Hepatic stellate cell (primary cell): ENCODE measurements at places on chromosomes 6 and 20.
A peak's percentile ranks its signal among the peaks of the same experiment; 100 is the strongest.

- no peak for DNase-seq
Measured at GRCh38 chr6:139161817-139162284, 27.0 kb downstream of the HECA start.

GRCh38 chr6:16146028-16146427 is 17.1 kb downstream of the MYLIP start:
- no peak for DNase-seq

GRCh38 chr6:79796197-79796596 is 151.2 kb downstream of the ELOVL4 start:
- DNase-seq, result no peak

DNA sequence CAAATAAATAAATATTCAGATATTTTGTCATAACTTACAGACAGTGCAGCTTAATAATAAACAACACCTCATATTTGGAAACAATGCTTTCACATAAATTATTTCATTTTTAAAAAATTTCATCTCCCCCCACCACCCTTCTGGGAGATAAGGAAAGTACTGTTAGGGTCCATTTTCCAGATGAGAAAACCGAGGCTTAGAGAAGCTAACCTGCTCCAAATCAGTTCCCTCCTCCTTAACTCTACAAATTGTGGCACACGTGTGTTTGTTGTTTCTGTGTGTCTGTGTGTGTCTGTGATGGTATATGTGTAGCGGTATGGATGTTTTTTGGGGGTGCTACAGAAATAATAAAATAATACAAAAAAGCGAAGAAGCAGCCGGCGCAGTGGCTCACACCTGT is 54.2 kb upstream of the NAA20 start:
- no peak for DNase-seq

DNA sequence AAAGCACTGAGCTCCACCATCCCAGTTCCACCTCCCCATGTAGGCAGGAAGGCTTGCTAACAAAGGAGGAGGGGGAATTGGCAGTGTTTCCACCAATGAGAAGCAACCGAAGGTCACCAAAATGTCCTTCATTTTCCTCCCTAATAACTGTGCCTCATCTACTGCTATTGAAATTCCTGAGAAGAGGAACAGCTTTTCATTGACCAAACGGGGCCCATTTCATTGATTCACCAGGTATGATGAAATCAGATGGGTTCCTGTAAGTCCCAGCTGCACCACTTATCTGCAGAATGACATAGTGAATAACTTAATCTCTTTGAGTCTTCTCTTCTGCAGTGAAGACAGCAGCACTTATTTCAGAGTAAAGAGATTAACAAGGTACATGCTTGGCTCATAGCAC is 17.3 kb downstream of the TREM1 start:
- no peak for DNase-seq

- no peak for DNase-seq
Measured at GRCh38 chr6:22664968-22665367, 95.6 kb downstream of the HDGFL1 start.

DNA sequence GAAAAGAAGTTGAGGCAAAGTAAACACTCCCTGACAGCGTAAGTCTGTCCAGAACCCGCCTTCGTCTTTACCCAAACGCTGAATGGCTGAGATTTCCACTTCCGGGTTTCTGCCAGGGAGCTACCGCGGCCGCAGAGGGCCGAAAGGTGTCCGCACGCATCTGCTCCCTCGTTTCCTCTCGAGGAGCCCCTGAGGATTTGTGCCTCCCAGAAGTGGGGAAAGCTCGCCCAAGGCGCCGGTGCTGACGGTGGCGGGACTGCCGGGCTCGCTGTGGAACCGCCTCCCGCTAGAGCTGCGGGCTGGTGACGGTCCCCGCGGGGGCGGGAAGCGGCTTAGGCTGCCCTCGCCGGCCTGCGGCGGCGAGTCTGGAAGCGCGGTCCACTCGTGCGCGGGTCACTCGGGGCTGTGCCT is 1760.2 kb upstream of the DEFB115 start:
- no peak for DNase-seq

- DNase-seq, result no peak
Measured at GRCh38 chr20:39563349-39563748, 601.2 kb downstream of the DHX35 start.

DNA sequence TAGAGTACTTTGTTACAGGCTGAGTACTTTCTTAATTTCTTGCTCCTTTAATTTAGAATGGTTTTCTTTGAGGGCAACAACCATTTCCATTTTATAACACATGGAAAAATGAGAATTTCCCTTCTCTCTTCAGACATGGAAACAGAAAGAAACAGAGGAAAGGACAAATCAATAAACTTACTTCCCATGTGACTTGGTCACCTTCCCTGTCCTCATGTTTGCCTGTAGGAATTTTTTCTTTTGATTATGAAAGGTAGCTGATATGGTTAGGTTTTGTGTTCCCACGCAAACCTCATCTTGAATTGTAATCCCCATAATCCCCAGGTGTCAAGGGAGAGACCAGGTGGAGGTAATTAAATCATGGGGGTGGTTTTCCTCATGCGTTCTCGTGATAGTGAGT is 169.7 kb downstream of the PHF3 start:
- DNase-seq, result no peak

GRCh38 chr20:47561180-47561579 is 59.5 kb downstream of the NCOA3 start:
- DNase-seq, result no peak

DNA sequence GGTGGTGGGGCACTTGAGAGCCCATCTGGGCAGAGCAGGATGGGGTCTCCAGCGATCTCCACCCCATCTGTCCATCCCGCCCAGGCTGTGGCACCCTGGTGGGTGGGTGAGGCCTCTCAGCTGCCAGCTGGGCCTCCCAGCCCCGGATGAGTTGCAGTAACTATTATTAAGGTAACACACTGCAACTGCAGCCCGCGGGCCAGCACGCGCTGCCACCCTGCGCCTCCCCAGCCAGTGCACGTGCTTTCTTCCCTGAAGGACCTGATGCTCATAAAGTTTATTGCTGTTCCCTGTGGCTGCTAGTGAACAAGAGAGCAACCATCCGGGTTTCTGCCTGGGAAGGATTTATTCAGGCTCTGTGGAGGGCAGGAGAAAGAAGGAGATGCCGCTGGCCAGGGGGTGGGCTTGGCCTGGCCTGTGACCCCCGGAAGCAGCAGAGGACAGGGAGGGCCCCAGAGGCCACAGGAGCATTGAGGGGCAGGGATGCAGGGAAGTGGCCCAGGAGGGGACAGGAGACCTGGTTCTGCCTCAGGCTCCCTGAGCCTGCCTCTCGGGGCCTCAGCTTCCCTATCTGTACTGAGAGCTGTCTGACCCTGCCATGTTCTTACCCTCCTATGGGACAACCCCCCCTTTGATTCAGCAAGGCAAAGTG is 1.7 kb downstream of the IP6K3 start:
- DNase-seq, result no peak

- peak; percentile 27 for DNase-seq
Measured at GRCh38 chr6:72950114-72950860, 275.0 kb downstream of the KHDC1L start.

DNA sequence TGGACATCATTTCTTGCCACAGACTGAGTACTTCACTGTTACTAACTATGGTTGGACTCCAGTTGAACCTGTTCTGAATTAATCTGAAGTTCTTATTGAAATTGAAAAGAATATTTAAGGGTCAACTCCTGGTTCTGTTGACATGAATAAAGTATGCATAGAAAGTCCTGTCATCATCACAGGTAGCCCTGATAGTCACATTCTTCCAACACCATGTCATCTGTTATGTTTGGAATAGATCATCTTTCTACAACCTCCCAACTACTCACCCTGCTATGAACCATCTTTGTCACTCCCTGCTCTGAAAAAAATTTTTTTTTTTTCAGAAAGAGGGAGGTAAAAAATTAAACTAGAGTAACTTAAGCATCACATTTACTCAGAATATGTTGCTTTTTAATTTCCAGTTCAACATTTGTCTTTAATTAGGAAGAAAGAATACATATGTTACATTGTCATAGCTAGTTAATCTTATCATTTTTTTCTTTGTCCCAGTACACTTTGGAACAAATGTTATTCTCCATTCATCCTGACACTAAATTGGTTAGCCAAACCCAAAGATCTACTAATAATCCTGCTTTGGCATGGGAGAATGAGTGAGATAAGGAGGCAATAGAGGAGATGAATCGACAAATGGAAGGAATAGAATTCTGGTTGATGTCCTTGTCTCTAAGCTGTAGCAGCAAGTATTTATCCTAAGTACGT is 775.1 kb upstream of the NRSN1 start:
- no peak for DNase-seq

DNA sequence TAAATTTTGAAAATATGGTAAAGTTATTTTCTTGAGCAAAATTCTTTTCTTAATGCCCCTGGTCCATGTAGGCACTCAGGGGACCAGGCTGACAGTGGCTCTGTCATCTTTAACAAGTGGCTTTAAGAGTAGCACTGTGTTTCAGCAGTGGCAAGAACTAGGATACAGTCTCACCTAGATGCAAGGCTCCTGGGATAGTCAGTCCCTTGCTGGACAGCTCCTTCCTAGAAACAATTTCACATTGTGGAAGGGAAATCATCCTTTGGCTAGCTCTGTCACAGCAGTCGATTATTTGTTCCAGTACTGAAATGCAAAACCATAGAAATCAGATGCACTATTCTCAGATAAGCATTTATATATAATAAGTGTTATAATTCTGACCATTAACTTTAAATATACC is 175.4 kb upstream of the KCNQ5 start:
- DNase-seq, result no peak

GRCh38 chr6:54515713-54516112 is 207.5 kb downstream of the TINAG start:
- DNase-seq, result no peak

- no peak for DNase-seq
Measured at GRCh38 chr6:148693882-148694484, 52.8 kb upstream of the UST start.

DNA sequence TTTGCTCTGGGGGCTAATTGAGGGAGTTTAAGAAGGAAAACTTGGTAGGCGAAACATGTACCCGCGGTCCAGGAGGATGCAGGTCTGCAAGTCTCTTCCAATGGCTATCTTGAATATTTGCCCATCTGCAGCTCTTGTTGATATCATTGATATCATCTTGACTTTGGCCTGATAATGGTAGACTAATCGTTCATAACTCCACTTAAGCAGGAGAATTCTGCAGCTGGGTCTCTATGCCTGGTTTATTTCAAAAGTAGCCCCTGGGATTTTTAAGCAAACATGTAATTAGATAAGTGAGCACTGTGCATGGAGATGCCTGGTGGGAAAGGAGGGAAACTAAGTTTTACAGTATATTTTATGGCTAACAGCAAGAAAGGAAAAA is 52.7 kb downstream of the ADGB start:
- no peak for DNase-seq

DNA sequence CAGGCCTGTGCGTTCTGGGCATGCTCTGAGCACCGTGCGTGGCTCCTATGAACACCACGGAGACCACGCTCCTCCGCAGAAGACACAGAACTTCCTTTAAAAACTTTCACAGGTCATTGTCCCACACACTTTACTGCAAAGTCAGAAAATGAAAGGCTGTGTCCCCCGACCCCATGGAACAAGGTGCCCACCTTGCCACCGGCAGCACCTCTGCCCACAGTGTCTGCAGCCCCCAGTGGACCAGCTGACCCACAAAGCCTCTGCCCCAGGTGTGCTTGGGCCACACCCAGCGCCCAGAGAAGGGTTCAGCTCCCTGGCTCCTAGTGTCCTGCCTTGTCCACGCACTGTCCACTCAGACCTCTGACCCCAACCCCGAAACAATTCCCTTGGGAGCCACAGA is 8.7 kb downstream of the TAF4 start:
- no peak for DNase-seq

DNA sequence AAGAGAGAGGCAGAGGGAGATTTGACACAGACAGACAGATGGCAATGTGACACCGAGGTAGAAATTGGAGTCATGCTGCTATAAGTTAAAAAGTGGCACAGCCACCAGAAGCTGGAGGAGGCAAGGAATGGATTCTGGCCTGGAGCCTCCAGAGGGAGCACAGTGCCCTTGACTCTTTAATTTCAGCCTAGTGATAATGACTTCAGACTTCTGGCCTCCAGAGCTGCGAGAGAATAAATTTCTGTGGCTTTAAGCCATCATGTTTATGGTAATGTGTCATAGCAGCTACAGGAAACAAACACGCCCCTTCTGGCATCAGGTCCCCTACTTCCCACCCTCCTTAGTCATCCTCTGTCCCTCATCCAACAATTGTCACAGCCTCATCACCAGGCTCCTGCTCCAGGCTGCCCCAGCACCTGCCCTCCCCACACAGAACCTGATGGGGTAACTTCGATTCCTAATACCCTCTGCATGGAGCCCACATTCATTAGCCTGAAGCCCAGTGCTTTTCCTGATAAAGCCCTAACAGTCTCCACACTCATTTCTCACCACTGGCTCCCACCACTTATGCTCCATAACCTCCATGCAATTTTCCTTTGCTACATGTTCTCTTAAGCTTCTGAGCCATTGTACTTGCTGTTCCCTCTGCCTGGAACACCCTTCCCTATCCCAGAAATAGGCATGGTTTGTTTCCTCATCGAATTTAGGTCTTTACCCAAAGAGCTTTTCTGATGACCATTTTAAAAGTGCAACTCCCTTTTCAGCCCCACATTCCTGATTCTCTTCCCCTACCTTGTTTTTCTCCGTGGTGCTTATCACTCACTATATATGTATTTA is 69.7 kb upstream of the TOX2 start:
- peak; percentile 15 for DNase-seq

DNA sequence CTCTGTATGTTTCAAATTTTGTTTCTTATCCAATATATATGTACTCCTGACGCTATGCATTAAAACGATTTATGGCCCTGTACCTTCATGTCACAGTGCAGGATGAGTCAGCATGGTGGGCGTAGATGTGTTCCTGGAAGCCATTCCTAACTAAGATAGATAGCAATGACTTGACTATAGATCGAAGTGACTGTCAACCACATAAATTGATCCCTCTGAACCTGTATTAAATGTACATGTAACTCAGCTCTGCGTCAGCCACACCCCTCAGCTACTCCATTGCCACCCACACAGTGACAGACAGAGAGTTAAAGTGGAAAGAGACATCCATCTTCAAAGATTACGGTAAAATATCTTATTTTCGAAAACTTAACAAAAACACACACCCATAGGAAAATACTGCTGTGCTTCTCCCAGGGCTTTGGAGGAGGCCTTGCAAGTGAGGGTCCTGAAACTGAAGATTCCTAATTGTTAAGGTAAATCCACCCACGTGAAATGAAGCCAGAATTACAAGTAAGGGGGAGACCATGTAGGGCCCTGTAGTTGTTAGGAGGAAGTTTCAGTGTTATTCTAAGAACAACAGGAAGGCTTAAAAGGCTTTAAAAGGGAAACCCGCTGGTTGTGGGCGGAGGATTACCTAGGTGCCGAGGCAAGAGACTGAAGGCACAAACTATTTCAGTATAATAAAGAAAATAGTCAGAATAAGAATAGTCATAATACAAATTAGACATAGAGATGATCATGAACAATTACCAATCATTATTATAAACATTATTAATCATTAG is 10.3 kb upstream of the RAD21L1 start:
- no peak for DNase-seq

- no peak for DNase-seq
Measured at GRCh38 chr6:137095651-137096238, 51.0 kb upstream of the IL20RA start.

GRCh38 chr6:88662163-88662580 is 301.2 kb downstream of the RNGTT start:
- no peak for DNase-seq
